ENCODE measurements at places on chromosomes 11 and 22.

DNA sequence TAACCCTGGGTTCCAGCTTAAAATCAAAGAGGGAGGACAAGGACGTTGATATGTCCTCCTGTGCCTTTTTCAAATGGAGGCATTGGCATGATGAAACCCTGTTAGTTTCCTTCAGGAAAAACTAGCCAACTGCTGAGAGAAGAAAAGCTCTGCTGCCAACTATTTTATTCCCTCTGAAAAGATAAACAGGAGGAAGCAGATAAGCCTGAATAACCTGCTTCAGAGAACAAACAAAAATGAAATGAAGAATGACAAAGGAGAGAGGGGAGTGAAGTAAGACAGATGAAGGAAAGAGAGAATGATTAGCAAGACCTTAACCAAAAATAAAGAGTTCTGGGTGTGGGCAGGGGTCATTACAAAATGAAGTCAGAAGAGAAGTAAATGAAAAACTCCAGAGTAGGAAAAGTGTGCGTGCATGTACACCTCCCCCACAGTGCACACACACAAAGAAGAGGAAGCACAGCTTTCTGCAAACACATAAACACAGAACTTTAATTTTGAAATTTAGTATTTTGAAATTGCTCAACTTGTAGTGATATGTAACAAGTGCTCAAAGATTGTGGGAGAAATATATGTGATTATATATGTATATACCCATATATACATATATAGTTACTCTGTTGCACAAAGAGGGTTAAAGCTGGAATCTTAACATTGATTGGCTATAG lies 332.2 kb downstream of the LUZP2 start:
- no peak for DNase-seq

DNA sequence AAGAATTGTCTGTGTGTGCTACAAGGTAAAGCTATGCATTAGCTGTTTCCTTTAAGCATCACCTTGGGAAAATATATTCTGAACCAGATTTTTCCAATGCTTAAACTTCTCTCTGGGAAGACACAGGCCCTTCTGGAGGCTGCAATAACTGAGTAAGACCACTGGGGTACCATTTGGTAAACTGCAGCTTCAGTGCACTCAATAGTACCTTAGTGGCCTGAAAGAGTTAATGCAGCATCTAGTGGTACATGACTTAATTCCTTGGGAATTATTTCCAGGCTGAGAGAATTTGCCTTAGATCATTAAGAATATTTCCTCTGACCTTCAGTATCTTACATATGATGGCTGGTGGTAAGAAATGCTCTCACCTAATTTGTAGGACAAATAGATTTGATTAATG lies 727.4 kb downstream of the DLG2 start:
- DNase-seq = no peak

GRCh38 chr11:11521306-11522002 lies 100.4 kb downstream of the GALNT18 start:
- no peak for DNase-seq

DNA sequence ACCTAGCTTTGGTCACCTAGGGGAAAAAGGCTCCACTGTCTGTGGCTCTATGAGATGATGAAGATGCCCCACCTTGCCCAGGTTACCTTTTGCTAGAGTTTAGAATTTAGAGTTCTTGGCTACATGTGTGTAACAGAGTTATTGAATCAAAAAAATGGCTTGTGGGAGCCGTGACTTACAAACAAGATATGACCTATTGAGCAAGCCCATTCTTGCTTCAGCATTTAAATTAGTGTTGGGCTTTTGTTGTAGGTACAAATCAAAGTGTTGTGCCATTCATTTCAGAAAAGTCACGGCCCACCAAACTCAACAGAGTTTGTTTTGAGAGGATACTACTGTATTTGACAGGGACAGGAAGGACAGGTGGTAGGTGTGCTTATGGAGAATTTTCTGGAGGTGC lies 768.8 kb downstream of the NTM start:
- DNase-seq = no peak

All from brain (organoid and tissue), 16 donors.